ENCODE measurements at places on chromosomes 7 and 10. TPM values are rescaled to one million over a fixed set of nuclear protein-coding genes. Genes with fewer than 3 reads are reported as not detected.

CNPY1 gene
- not detected for total RNA-seq

DNA sequence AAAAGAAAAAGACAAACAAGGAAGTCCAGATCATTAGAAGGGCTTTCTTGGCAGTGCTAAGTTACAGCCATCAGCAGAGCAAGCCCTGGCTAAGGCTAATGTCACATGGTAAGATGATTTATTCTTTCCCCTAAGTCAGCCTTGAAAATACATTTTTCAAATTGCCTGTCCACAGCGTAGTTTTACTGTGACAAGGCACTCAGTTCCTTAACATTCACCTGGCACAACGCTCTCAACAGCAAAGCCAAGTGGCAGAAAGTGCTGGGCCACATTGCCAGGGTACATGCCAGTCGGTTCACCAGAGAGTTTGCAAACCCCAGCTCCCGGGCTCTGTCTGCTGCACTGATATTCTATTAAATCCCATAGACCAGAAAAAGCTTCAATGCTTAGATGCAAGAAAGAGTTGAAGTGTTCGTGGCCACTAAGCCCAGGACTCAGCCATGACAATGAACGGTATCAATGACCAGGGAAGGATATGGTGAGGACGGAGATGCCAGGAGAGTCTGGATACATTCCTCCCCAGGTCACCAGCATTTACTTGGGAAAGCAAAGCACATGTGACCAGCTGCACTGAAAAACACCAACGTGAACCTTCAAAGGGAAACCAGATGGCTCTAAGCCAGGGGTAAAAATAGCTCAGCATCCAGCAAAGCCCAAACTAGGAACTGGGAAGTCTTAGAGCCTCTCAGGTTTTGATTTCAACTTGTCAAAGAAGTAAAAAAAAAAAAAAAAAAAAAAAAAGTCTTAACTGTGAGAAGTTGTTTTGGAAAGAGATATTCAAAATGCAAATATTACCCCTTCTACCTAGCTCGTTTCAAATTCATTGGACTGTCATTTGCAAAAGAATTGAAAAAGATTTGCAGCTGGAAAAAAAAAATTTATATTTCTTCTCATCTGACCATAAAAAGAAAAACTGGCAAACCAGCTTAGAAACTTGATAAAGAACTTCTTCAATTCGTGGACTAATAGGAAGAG lies 23.9 kb upstream of the MPP7 start:
- DNase-seq, result no peak

GRCh38 chr10:22344781-22345300 lies 455 bp upstream of the SPAG6 start:
- DNase-seq, result no peak

DNA sequence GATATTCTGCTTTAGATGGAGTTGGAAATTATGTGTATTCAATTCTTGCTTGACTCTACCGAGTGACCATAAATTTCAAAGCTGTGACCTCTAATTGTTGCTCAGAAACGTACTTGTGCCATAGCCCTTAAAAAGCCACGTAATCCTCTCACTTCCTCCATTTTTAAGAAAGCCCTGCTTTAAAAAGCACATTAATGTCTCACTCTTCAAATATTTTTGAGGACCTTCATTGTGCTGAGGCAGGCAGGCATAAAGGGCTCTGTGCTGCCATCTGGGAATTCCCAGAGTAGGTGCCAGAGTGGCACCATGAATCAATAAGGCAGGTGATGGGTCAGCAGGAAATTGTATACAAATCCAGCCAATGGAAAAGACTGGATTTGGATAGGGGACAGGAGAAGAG lies 97.7 kb upstream of the FAM204A start:
- DNase-seq, result no peak

All from cardiac septum (tissue), 1 donor.